ENCODE measurements at places on chromosomes 13 and 19.

GRCh38 chr13:73952648-73953047 is 181.6 kb downstream of the KLF12 start:
- DNase-seq = no peak

- DNase-seq = no peak
Measured at GRCh38 chr13:98365302-98365701, 188.2 kb upstream of the RNF113B start.

DNA sequence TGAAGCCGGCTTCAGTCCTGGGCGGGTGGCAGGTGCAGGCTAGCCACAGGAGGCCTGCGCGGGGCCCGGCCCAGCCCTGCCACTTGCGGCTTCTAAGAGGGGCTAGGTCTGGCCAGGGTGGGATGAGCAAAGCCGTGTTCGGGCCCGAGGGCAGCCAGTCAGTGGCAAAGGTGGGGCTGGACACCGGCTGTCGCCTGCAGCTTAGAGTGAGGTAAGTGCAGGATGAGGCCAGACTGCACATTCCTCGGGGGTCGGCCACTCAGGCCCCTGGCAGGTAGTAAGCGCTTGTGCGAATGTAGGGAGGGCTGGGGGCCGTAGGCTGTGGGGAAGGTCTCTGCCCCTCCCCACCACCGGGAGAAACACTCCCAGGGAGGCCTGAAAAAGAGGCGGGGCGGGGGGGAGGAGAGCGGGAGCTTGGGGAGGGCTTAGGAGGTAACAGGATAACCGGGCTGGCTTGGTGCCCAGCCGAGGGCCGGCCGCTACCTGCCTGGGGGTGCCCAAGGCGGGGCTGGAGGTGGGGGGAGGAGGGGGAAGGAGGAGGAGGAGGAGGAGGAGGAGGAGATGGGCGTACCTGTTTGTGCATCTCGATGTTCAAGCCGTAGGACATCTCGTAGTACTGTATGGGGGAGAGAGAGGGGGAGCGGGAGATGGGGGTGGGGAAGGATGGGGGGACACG is 6.4 kb downstream of the TLE5 start:
- no peak for DNase-seq

DNA sequence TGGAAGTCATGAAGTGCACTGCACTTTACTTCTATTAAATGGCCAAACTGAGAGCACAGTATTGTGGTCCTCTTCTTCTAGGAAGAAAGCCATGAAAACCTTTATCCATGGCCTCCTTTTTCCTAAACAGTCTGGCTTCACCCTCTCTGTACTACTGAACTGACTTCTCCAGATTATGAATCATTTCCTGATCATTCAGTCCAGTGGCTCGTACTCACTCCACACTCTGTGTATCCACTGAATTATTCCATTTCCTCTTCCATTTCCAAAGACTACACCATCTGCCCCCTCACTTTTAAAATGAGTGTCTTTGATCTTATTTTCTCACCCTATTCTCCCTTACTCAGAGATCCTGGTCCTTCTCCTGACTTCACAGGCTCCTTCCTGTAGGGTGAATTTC is 29.7 kb upstream of the FREM2 start:
- no peak for DNase-seq

GRCh38 chr19:11279505-11280236 is 16.3 kb upstream of the TSPAN16 start:
- no peak for DNase-seq

DNA sequence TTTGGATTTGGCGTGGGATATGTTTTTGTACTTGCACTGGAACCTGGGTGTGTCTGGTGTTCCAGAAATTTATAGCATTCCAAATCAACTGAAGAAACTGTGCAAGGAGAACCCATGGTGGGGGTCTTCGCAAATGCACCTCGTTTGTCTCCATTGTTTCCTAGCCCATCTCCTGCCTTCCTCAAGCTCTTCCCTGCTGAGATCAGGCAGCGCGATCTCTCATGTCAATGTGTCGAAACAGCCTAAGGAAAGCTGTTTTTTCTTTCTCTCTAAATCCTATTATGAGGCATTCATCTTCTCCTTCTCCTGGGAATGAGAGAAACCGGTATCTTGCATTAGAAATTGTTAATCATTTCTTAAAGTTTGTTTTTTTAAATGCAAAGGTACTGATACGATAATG is 131.0 kb downstream of the KLF5 start:
- DNase-seq = no peak

DNA sequence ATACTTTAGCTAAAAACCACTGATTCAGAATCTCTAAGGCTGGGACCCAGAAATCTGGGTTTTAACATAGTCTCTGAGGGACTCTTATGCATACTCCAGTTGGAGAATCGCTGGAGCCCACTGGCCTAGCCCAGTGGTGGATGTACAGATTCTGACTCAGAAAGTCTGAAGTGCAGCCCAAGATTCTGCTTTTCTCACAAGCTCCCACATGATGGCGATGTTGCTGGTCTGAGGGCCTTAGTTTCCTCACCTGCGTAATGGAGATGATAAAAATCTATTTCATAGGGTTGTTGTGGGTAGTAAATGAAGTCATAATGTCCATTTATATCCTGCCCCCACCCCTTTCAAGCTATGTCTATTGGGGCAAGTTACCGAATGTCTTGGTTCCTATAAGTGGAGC is 7.7 kb upstream of the CDADC1 start:
- DNase-seq = no peak

DNA sequence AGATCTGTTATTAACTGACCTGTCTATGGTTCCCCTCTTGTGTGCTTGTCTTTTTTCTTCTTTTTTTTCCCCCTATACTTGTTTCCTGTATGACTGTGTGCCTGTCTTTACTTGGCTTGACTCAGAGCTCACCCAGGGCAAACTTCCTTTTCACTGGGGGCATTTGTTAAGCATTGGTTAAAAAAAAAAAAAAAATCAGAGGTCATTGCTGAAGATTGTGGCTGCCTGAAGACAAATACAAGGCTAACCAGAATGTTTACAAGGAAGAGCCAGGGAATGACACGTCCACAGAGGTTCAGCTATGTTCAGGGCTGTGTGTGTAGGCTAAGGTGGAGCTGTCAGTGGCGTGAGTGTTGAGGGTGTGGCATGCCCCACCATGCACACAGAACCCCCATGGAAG is 47.1 kb downstream of the LNX2 start:
- DNase-seq = no peak

DNA sequence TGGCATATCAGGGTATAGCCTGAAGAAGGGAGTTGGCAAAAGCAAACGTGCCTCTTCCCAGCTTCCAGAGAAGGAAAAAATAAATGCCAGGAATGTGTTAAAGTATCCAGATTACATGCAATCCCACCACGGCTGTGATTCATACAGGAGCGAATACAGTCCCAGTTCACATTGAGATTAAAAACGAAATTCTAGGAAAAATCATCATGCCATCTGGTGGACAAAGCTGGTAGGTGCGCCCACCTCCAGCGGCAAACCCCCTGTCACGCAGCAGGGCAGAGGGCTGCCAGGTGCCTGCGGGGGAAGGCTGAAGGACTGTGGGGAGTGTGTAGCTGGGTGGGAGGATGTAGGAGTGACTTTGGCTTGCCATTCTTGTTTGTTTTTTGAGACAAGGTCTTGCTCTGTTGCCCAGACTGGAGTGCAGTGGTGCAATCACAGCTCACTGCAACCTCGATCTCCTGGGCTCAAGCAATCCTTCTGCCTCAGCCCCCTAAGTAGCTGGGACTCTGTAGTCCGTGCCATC is 6.4 kb upstream of the DMWD start:
- DNase-seq = peak; percentile 76

- no peak for DNase-seq
Measured at GRCh38 chr19:55306712-55307111, 18.4 kb downstream of the TMEM150B start.

DNA sequence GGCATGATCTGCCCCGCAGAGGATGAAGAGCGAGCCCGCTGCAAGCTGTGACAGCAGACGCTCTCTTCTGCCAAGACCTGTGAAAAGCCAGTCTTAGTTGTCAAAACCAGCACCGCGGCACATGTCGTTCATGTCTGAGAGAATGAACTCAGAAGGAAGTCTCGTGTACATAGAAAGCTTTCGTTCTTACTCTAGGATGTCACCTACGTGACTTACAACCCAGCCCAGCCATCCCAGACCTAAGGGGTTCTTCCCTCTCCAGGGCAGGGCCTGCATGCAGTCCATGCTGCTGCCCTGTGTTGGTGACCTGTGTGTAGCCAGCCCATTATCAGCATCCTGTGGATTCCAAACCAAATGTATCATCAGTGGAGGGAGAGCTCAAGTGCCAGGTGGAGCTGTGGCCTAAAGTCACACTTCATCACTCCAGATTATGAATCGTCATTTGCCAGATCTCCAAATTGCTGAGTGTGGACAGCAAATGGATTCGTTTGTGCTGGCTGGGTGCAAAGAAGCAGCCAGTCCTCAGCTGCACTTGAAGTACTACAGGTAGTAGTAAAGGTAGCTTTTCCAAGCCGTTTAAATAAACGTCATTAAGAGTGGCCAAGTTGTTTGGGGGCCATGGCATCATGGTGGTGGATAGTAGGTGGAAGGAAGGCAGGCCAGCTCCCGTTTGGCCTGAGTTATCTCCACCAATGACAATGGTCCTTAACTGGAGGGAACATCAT is 73.9 kb upstream of the GPR183 start:
- DNase-seq = no peak

- peak; percentile 25 for DNase-seq
Measured at GRCh38 chr13:74040200-74040599, 94.0 kb downstream of the KLF12 start.

GRCh38 chr19:1590641-1591397 is 1.8 kb downstream of the MBD3 start:
- DNase-seq = no peak

DNA sequence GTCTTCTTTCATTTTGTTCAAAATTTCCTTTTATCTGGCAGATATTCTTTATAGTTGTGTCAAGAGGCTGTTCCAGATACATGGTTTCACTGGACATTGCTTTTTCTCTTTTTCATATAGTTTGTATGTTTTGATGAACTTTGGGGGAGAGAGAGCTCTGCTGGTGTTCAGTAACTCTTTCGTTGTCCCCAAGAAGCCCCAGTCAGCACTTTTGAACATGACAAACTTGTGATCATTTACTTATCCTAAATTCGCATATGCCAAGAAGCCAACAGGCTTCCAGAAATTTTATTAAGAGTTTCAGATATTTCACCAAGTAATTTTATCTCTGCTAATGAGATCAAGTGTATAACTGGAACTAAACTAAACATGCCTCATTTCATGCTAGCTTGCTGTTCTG is 275.8 kb upstream of the GPC6 start:
- DNase-seq = no peak

- no peak for DNase-seq
Measured at GRCh38 chr13:41603917-41604316, 146.6 kb downstream of the RGCC start.

DNA sequence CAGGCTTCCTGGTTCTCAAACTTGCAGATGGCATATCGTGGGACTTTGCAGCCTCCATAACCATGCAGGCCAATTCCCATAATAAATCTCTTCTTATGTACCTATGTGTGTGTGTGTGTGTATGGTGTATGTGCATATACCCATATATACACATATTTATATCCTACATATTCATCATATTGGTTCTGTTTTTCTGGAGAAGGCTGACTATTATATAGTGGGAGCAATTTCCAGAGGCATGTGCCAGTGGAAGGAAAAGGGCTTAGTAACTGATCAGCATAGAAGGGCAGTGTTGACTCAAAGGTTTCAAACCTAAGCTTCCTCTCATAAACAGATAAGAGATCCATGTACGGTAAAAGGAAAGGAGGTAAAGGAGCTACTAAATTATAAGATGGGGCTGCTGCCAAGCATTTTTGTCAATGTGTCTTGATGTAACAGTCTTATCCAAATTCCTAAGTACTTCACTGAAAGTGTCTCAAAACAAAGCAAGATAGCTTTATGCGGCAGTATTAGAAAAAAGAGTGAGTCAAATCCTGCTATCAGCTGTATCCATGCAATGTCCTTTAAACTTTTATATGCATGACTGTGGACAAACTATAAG is 432.1 kb downstream of the TBC1D4 start:
- no peak for DNase-seq

- no peak for DNase-seq
Measured at GRCh38 chr13:80196756-80197155, 144.2 kb downstream of the SPRY2 start.

DNA sequence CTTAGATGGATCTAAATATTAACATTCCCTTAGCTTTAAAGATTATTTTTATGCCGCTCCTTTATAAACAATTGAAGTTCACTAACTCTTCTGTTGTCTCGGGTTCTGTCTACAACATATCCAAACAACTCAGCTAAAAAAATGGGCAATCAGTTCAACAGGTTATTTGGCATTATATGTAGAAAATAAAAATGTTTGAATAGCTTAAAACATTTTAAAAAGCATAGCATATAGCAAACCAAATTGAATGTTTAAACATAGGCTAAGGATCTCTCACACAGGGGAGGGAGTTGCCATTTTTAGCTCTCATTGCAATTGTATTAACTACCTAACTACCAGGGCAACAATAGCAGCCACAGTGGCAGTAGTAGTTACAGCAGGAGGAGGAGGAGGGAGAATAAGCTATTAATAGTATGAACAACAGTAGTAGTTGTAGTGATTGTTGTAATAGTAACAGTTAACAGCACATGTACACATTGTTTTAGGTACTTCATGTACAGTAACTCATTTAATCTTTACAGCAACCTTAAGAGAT is 404.2 kb downstream of the KCNRG start:
- no peak for DNase-seq

GRCh38 chr19:5456841-5457200 is 1.6 kb downstream of the ZNRF4 start:
- DNase-seq = no peak

GRCh38 chr13:28530729-28531076 is 35.8 kb upstream of the FLT1 start:
- no peak for DNase-seq

- no peak for DNase-seq
Measured at GRCh38 chr13:65653613-65654012, 1576.5 kb downstream of the PCDH9 start.

- no peak for DNase-seq
Measured at GRCh38 chr13:75685239-75685697, 49.1 kb downstream of the LMO7 start.

GRCh38 chr13:113089693-113090414 is 15.7 kb upstream of the F7 start:
- DNase-seq = no peak

GRCh38 chr13:29936956-29937355 is 86.5 kb upstream of the UBL3 start:
- DNase-seq = no peak

- DNase-seq = no peak
Measured at GRCh38 chr13:90889906-90890834, 457.3 kb upstream of the MIR17HG start.

- no peak for DNase-seq
Measured at GRCh38 chr13:50025436-50025835, 10.2 kb downstream of the KCNRG start.

GRCh38 chr13:47004027-47004426 is 107.2 kb upstream of the HTR2A start:
- DNase-seq = no peak

Measured in GM12892 (cell line).